T follicular helper cell (primary cell): ENCODE measurements at places on chromosomes 5 and 9.

DNA sequence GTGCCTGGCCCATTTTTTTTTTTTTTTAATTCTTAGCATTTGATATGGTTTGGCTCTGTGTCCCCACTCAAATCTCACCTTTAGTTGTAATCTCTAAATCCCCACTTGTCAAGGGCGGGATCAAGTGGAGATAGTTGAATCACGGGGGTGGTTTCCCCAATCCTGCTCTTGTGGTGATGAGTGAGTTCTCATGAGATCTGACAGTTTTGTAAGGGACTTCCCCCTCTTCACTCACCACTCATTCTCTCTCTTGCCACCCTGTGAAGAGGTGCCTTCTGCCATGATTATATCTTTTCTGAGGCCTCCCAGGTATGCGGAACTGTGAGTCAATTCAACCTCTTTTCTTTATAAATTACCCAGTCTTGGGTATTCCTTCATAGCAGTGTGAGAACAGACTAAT, 27.2 kb downstream of the NDUFAF2 start:
- DNase-seq, result no peak

GRCh38 chr5:12467799-12468198, 563.6 kb upstream of the CTNND2 start:
- DNase-seq, result no peak

- no peak for DNase-seq
Observed at GRCh38 chr5:68071736-68072135, 143.8 kb upstream of the PIK3R1 start.

DNA sequence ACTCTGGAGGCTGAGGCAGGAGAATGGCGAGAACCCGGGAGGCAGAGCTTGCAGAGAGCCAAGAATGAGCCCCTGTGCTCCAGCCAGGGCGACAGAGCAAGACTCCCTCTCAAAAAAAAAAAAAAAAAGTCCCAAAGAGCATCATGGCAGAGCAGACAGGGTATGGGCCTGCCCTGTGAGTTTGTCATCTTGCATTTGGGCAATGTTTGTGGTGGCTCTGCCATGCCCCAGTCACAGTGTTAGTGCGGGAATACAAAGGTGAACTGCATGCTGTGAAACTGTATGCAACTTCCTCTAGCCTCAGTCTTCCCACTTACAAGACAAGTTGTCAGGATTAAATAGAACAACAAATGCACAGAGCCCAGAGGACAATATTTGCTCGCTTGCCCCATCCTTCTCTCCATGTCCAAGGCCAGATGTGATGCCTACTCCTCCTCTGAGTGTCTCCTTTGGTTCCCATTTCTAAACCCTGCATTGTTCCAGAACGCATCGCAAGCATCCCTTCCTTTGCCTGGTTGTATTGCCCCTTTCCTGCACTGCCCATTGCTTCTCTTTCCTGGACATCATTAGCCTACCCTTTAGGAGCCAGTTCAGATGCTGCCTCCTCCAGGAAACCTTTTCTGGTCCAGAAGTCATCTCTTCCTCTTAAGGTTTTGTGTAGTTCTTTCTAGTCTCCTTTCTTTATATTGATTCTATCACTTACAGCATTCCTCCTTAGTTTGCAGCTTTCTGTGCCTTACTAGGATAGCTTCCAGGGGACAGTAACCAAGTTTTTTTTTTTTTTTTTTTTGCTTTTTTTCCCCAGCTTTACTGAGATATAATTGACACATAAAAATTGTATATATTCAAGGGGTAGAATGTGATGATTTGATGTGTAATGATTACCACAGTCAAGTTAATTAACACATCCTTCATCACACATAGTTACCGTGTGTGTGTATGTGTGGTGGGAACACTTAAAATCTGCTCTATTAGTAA, 69.0 kb upstream of the TNFAIP8 start:
- DNase-seq, result no peak

GRCh38 chr9:78958892-78959291, 612.9 kb upstream of the TLE4 start:
- no peak for DNase-seq

DNA sequence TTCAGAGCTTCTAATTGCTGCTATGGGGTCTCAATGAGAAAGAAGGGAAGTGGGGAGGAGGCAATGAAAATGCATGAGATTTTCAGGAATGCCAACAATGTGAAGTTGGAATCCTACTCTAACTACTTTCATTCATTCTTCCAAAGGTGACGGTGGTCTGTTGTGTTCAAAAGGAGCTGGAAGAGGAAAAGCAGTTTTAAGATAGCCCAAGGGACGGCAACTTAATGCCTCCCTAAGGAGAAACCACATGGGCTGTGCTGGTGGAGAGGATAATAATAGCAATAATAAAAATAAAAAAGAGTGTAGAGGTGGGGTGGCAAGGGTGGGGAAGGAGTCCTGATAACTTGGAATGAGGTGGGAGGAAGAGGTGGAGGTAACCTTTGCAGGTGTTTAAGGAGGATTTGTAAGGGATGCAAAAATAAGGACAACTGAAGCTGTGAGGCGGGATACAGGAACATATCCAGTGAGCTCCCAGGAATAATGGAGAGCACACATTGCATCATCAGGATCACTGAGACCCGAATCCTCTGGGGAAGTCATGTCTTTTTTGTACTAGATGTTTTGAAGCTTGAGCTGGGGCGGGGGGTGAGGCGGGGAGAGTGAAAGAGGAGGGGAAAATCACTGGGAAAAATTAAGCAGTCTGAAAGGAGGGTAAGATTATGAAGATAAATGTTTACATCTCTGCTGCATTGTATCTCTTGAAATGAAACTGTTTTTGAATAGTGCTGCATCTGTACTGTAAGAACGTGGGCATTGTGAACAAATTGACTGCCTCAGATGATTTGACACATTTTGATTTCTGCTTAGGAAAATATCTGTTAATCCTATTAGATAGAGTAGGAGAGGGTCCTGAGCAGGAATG, 120.1 kb upstream of the TMEM161B start:
- no peak for DNase-seq

- DNase-seq, result no peak
Observed at GRCh38 chr9:18698992-18699391, 225.0 kb downstream of the ADAMTSL1 start.

DNA sequence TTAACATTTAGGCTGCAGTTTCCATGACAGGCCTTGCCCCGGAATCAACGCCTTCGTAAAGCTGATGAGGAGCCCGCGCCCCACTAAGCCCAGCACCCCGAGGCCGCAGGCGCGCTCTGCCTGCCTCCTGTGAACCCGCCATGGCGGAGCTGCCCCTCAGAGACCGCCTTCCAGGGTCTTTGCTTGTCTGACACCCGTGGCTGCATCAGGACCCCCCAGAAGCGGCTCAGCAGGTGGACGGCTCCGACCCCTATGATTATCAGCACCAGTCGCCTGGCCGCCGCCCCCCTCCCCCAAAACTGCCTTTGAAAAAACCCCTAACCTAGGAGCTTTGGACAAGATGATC, 507 bp upstream of the DPH7 start:
- DNase-seq, result no peak

GRCh38 chr5:173549644-173550043, 66.8 kb downstream of the BOD1 start:
- DNase-seq, result no peak

DNA sequence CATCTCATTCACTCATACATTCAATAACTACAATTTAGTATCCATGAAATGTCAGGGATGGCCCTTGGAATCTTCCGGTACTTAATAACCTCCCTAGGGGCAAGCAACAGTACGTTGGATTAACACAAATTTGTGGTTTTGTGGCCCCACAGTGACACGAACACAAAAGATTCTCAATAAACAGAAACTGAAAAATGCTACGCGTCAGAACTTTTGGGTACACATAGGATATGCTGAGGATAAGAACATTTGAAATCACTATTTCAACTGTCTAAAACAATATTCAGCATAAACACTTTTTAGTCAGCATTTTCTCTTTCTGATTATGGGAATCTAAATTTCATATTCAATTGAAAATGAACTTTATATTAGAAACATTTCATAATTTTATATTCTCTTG, 107.0 kb upstream of the GPR151 start:
- no peak for DNase-seq

DNA sequence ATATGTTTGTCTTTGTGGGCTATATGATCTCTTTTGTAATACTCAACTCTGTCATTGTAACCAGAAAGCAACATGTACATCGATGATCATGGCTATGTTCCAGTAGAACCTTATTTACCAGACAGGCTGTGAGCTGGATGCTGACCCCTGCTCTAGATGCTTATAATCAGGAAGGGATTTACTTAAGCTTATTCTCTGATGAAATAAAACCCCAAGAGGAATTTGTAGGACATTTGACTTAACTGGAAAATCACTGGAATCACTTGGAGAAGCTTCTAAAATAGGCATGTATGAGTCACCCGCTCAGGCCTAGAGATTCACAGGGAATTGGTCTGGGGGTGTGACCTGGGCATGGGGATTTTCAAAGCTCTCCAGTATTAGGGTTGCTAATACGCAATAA, 285.8 kb upstream of the ZNF608 start:
- no peak for DNase-seq

GRCh38 chr5:96483878-96484277, 50.8 kb upstream of the PCSK1 start:
- no peak for DNase-seq
